Gastroesophageal sphincter (tissue), 4 donors: ENCODE measurements at places on chromosomes 16 and 17. TPM values are rescaled to one million over a fixed set of nuclear protein-coding genes. Genes with fewer than 3 reads are reported as not detected.

- no peak for ATAC-seq
These were observed 9.7 kb downstream of the MPRIP start for GRCh38 chr17:17051791-17052461.

DNA sequence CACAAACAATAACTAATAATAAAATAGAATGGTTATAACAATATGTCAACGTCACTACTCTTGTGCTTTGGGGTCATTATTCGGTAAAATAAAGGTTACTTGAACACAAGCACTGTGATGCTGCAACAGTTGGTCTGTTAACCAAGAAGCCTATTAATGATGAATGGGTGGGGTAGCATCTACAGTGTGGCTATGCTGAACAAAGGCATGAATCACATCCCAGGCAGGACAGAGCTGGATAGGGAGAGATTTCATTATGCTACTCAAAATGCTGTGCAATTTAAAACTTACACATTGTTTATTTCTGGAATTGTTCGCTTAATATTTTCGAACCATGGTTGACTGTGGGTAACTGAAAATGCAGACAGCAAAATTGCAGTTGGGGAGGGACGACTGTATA is 9.1 kb upstream of the HS3ST2 start:
- ATAC-seq: no peak

Gene ANTKMT
- 46.2 TPM for total RNA-seq

- ATAC-seq: no peak
These were observed 68.2 kb downstream of the PLD6 start for GRCh38 chr17:17137731-17138585.

DNA sequence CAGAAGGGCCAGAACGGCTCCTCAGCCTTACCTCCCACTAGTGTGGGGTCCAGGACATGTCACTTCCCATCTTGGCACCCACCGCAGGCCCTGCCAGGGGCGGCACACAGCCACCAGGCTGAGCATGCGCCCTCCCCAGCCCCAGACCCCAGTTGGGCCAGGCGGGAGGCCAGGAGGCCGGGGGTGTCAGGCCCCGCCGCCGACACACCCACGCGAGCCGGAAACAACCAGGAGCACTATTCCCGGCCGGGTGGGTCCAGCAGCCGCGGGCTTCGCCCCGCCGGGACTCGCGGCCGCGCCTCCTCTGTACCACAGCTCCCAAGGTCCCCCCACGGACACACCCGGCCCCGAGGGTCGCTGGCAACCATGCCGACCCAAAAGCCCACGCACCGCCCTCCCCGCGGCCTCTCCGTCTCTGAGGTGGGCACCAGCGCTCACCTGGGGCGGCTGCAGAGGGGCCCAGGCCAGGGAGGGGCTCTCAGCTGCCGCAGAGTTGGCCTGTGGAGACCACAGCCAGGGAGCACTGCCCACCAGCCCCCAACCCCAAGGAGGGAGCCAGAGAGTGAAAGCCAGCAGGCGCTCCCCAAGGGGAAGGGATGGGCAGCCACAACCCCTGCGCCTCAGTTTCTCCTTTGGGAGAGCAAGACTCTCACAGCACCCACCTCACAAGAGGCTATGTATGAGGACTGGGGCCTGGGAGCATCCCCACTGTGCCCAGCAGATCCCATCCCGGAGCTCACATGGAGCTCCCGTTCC is 18.0 kb downstream of the B9D1 start:
- ATAC-seq: no peak

- no peak for ATAC-seq
These were observed 50.5 kb downstream of the DYNLRB2 start for GRCh38 chr16:80591071-80591915.

GRCh38 chr16:50822671-50823070 is 80.8 kb downstream of the CYLD start:
- ATAC-seq: no peak

GRCh38 chr17:41750862-41751261 is 16.4 kb upstream of the HAP1 start:
- ATAC-seq: no peak

- ATAC-seq: no peak
These were observed 66.6 kb upstream of the CBX4 start for GRCh38 chr17:79905832-79906231.

GRCh38 chr16:12833926-12834325 is 30.2 kb upstream of the CPPED1 start:
- ATAC-seq: no peak

GRCh38 chr17:43881758-43882505 is 25.4 kb downstream of the MPP2 start:
- ATAC-seq: no peak

GRCh38 chr16:52621651-52622050 is 74.7 kb upstream of the TOX3 start:
- ATAC-seq: no peak

DNA sequence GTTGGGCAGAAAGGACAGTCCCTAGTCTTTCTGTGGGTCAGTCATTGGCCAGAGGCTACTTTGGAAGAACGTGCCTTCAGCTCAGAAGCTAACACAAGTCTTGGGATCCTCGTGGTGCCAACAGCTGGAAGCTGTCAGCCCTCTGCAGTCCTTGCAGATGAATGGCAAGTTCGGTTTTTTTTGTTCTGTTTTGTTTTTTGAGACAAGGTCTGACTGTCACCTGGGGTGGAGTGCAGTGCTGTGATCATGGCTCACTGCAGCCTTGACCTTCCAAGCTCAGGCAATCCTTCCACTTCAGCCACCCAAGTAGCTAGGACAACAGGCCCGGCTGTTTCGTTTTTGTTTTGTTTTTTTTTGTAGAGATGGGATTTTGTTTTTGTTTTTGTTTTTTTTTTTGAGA is 149.4 kb downstream of the SPECC1 start:
- no peak for ATAC-seq

DNA sequence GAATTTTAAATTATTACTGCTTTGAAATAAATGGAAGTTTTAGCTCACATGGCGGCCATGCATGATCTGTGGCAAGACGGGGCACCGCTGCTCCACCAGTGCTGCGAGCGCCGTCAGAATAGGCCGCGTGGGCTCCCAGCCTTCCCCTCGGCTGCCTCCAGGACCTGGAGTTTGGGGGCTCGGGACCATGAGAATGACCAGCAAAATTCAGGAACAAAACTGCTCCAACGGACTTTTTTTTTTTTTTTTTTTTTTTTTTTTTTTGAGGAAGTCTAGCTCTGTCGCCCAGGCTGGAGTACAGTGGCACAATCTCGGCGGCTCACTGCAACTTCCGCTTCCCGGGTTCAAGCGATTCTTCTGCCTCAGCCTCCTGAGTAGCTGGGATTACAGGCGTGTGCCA is 38.3 kb upstream of the AKAP1 start:
- peak; percentile 3 for ATAC-seq

Gene LGALS9C
- total RNA-seq: not detected

Gene HS3ST2
- 0.66 TPM for total RNA-seq

GRCh38 chr17:75365009-75365930 is 40.2 kb downstream of the GRB2 start:
- ATAC-seq: no peak

DNA sequence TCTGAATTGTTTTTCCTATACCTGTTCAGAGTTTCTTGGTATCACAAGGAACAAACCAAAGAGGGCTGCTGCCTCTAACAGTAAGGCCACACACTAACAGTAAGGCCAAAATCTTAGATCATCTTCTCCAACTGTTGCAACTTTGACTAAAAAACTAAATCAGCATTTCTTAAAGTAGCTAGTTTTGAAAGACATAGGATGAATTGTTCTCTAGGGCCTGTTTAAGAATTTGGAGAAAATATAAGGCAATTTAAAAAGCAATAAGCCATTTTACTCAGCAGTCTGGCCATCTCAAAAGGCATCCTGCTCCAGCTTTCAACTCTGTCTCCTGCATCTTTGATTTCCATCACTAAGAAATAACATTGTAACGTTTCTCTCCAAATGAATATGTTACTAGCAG is 105.0 kb upstream of the MON1B start:
- no peak for ATAC-seq

DNA sequence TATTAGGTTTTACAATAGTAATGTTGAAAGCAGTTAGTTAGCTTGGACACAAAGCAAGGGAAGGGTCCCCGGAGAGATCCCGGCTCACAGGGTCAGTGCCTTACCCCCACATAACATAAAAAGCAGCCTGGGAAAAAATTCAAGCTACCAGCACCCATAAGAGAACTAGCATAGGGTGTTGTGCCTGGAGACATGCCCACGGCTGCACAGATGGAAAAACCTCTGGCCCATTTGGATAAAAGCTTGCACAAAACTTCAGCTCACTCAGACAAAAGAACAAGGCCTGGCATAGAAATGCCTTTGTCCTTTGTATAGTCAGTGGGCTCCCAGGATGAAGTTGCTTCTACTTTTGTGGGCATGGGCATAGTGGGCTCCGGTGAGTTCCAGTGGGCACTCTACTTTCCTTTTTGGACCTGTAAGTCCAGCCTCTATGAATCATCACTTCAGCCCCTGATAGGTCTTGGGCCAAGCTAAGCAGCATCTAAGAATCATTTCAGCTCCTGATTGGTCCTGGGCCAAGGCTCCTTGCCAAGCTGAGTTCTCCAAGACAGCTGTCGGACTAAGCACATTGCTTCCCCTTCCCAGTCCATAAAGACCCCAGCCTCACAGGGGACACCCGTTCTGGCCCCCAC is 1.3 kb upstream of the RDM1 start:
- ATAC-seq: no peak

DNA sequence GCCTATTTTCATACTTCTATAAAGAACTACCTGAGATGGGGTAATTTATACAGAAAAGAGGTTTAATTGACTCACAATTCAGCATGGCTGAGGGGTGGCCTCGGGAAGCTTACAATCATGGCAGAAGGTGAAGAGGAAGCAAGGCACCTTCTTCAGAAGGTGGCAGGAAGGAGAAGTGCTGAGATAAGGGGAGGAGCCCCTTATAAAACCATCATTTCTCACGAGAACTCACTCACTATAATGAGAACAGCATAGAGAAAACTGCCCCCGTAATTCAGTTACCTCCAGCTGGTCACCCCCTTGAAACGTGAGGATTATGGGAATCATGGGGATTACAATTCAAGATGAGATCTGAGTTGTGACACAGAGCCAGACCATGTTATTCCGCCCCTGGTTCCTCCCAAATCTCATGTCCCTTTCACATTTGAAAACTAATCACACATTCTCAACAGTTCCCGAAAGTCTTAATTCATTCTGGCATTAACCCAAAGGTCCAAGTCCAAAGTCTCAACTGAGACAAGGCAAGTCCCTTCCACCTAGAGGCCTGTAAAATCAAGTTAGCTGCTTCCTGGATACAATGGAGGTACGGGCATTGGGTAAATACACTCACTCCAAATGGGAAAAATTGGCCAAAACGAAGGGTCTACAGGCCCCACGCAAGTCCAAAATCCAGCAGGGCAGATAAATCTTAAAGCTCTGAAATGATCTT is 237.7 kb downstream of the CDH13 start:
- ATAC-seq: no peak

Gene CHST5
- total RNA-seq: not detected

- ATAC-seq: peak; percentile 83
These were observed 25.8 kb downstream of the ABR start for GRCh38 chr17:1153795-1154546.

Gene CTRL
- not detected for total RNA-seq

DNA sequence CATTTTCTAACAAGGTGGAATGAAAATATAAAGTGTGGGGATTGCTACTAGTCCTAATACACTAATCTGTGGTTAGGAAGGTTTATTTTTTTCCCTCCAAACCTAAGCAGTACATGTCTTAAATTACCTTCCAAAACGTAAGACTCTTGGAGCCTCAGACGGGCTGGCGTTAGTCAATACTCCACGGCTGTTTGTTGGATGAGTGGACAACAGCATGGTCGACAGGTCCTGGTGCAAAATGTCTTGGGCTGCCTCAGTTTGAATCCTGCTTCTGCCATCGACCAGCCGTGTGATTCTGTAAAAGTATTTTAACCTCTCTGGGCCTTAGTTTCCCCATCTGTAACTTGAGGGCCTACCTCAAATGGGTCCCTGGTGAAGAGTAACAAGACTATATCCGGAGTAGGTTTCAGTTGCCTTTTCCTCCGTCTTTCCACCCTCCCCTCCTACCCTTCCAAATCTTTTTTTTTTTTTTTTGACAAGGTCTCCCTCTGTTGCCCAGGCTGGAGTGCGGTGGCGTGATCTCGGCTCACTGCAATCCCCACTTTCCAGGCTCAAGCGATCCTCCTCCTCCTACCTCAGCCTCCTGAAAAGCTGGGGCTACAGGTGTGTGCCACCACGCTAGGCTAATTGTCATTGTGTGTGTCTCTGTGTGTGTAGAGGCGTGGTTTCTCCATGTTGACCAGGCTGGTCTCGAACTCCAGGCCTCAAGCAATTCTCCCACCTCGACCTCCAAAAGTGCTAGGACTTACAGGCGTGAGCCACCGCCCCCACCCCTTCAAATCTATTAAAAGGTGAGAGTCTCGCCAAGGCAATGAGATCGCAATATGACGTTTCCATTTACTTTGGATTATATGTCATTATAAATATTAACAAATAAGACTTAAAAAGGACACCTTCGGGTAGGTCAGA is 5.8 kb downstream of the SCGB1C2 start:
- no peak for ATAC-seq

- ATAC-seq: no peak
These were observed 96.8 kb downstream of the BRIP1 start for GRCh38 chr17:61766520-61766919.

Gene HBA1
- total RNA-seq: 15.5 TPM

Gene ZSCAN10
- total RNA-seq: not detected

DNA sequence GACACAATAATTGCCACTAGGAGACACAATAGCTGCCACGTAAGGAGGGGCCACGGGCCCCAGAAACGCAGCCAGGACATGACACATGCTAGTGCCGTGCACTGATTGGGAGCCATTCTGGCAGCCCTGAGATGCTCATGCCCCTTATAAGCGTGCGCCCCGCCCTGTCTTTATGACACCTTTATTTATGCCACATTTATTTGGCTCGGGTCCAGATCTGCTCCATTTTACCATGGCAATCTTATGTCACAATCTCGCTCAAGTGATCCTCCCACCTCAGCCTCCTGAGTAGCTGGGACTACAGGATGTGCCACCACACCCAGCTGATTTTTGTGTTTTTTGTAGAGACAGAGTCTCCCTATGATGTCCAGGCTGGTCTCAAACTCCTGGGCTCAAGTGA is 43.8 kb upstream of the NF1 start:
- no peak for ATAC-seq

DNA sequence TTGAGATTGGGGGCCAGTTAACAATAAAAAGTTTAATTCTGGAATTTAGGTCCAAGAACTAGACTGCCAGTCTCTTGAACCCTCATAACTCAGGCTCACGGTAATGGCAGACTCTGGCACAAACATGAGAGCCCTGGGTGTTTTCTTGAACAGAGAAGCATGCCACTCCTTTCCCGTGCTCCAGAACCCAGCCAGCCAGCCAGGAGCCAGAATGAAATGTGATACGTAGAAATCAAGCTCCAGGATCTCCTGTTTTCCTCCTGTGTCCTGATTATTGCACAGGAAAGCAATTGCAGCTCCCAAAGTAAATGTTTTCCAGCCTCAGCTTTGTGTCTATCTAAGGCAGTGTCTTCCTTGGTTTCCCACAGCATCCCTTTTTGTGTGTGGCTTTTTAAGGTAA is 46.2 kb upstream of the NOL11 start:
- ATAC-seq: no peak

- peak; percentile 83 for ATAC-seq
These were observed 122.6 kb downstream of the SOCS1 start for GRCh38 chr16:11133344-11133943.
